ENCODE measurements at places on chromosomes 4 and X.

DNA sequence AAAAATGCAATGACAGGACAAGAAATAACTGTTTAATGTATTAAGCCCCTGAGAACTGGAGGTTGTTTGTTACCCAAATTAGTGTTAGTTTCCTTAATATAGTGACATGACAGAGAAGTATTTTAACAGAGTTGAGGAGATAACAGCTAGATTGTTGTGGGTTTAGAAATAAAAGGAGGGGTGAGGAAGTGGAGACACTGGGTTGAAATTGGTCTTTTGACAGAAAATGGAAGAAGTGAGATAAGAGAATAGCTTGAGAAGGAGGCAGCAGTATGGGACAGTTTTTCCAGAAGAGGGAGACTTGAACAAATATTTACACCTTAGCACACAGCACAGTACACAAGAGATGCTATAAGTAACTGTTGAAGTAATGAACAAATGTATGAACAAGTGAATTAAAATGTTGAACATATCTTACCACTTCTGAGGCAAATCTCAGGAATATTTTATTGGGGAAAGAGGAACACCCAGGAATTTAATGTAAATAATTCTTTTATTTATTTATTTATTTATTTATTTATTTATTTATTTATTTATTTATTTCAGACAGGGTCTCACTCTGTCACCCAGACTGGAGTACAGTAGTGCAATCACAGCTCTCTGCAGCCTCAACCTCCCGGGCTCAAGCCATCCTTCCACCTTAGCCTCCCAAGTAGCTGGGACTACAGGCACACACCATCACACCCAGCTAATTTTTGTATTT lies 58.0 kb upstream of the EGFL6 start:
- no peak for DNase-seq

DNA sequence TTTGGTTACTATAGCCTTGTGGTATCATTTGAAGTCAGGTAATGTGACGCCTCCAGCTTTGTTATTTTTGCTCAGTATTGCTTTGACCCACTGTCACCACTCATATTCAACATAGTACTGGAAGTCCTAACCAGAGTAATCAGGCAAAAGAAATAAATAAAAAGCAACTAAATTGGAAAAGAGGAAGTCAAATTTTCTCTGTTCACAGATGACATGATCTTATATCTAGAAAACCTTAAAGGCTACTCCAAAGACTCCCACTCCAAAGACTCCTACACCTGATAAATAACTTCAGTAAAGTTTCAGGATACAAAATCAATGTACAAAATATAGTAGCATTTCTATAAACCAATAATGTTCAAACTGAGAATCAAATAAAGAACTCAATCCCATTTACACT lies 348.6 kb downstream of the CXXC4 start:
- no peak for DNase-seq

DNA sequence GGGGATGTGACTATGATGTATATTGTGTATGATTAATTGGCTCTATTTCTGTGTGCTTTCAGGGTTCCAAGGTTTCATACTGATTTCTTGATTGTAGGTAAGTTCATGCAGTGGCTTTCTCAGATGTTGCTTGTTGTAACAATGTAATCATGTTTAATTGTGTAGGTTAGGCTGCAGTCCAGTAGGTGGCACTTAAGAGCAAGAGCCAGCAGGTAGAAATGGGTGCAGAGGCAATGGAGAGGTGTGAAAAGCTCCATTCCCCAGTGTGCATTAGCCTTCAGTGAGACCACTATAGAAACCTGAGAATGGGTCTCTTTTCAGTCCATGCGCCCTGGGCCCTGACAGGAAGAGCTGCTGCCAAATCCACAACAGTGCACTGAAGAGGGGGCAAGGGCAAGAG lies 28.2 kb downstream of the DCAF12L2 start:
- DNase-seq, result no peak

DNA sequence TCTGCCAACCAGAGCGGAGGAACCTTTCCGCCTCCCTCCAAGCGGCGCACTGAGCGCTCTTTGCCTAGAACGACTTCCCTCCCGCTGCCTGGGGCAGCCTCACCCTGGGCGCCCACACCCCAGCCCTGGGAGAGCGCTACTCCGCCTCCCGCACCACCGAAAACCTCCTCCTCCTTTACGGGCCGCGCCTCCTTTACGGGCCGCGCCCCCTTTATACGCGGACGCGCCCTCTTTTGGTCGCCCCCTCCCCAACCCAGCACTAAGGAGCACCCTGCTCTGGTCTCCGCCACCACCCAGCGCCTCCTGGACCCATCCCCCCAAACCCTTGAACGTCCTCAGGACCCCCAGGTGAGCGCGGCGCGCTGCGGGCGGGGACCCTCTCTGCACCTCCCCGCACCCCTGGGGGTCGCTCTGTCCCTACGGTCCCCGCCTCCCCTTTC lies 586 bp upstream of the NSG1 start:
- no peak for DNase-seq

GRCh38 chr4:107778784-107779530 lies 45.8 kb upstream of the SGMS2 start:
- no peak for DNase-seq

- DNase-seq, result no peak
Observed at GRCh38 chr4:38800961-38801450, 3.6 kb downstream of the TLR1 start.

DNA sequence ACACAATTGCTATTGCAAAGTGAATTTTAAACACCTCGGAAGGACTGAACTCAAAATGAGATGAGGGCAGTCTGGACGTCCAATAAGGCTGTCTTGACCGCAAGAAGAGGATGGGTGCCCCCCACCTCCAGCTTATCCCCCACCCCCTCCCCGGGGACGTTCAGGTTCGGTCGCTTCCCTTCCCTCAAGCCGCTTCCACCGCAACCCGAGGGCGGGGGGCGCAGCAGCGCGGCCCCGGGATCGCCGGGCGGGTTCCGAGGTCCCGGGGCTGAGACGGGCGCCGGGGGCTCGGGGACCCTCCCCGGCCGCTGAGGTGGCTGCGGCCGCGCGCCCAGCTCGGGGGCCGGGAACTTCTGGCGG lies 480 bp downstream of the USP46 start:
- DNase-seq, result no peak

DNA sequence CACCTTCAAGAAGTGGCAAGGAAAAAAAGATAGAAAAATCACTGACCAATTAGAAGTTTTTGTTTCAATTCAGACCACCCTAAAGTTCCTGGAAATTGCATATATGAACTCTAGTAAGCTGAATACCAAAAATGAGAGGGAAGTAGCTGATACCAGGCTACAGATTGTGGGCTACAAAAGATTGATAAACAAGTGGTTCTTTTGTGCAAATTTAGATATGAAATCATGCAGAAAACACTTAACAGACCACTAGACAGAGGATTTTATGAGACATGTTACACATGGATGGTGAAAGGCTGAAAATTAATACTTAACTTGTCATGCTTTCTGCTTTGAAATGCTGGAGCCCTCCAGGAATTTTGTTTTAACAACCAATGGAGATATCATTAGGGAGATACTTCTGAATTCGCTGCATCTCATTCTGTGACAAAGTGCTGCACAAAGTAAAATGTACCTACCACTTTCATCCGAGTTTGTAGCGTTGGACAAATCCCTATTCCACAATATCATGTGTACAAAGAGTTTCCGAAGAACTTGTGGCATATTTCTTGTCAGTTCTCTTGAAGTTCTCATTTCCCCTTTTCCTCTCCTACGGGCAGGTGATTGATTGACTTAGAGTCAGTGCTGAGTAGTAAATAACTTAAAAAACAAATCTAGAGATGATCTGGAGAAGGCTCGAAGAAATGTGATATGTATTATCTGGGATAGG lies 235.0 kb downstream of the PALLD start:
- no peak for DNase-seq

DNA sequence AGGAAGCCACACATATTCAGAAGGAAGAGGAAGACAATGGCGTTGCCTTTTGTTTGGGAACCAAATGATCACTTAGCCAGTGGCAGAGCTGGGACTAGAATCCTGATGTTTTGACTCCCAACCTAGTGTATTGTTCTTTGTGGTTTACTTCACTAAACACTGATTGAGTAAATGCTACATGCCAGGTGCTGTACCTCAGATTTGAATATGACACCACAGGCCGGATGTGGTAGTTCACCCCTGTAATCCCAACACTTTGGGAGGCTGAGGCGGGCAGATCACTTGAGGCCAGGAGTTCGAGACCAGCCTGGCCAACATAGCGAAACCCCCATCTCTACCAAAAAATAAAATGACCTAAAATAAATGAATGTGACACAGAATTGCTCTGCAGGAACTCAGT lies 8.4 kb downstream of the NDUFA1 start:
- DNase-seq, result no peak

- no peak for DNase-seq
Observed at GRCh38 chrX:155009994-155010472, 12.5 kb downstream of the F8 start.

Measured in NCI-H2081 treated with DMSO at 0.1 percent for 48 hours (cell line).